Stimulated activated naive CD8-positive, alpha-beta T cell treated with anti-CD3 and anti-CD28 coated beads, Interleukin-15, Interleukin-2, amounts not matched to agents 100 U/mL and 50 U/mL, for 24 hours (primary cell): ENCODE measurements at places on chromosomes 1 and 21.
A peak's percentile ranks its signal among the peaks of the same experiment; 100 is the strongest.

- DNase-seq = no peak
These were observed 8.4 kb downstream of the TRAF5 start for GRCh38 chr1:211334986-211335385.

- no peak for DNase-seq
These were observed 19.4 kb downstream of the FYB2 start for GRCh38 chr1:56799605-56800400.

DNA sequence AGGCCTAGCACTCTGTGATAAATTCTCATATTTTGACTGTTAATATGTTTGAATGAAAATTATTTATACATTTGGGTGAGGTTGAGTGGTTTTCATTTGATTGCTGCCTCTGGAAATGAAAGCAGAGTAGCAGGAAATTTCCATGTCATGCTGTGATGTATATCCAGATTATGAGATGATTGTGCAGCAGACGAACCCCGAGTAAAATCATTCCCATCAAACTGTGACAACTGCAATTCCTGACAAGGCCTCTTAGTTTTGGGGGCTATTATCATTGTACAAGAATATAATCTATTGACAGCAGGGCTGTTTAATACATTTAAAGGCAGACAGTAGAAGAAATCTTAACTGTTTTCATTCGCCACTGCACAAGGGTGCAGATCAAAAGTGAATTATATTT lies 134.8 kb downstream of the ATG4C start:
- DNase-seq = no peak

- DNase-seq = no peak
These were observed 280 bp downstream of the CREB3L4 start for GRCh38 chr1:153968000-153968363.

DNA sequence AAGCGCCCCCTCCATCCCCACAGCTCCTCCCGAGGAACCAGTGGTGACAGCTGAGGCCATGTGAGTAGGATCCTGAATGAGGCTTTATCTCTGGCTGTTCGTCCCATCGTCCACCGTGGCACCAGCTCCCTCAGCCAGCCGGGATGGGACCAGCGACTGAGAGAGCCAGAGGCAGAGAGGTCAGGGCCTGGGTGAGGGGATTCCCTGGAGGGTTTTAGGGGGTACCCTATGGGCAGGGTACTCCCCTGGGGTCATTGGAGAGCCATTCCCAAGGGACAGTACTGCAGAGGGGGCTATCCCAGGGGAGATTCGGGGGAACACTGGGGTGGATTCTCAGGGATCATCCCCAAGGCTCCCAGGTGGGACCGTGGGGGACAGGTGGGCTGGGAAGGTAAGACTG lies 2.4 kb downstream of the TMEM125 start:
- DNase-seq = no peak

DNA sequence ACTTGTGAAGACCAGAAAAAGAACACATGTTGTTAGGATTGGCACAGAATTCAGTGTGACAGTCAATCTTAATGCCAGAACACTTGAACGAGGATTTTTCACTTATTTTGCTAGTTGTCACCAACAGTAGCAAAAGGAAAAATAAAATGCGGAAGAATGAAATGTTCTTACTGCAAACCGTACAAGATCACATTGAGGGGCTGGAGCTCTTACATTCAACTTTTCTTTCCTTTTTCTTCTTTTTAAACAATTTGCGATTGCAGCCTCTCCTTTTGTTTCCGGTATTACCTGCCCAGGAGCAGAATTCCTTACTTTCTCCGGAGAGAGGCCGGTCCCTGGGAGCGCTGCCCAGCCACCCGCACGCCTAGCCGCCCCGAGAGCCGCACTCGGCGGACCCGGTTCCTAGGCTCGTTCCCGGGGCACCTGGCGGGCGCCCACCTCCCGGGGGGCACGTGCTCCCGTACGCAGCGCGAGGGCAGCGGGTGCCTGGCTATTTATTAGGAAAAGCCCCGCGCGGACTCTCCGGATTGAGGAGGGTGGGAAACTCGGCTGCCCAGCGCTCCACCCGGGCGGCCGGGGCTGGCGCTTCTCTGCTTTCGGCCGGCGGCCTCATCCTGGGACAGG lies 1.2 kb upstream of the CAMTA1 start:
- DNase-seq = no peak

DNA sequence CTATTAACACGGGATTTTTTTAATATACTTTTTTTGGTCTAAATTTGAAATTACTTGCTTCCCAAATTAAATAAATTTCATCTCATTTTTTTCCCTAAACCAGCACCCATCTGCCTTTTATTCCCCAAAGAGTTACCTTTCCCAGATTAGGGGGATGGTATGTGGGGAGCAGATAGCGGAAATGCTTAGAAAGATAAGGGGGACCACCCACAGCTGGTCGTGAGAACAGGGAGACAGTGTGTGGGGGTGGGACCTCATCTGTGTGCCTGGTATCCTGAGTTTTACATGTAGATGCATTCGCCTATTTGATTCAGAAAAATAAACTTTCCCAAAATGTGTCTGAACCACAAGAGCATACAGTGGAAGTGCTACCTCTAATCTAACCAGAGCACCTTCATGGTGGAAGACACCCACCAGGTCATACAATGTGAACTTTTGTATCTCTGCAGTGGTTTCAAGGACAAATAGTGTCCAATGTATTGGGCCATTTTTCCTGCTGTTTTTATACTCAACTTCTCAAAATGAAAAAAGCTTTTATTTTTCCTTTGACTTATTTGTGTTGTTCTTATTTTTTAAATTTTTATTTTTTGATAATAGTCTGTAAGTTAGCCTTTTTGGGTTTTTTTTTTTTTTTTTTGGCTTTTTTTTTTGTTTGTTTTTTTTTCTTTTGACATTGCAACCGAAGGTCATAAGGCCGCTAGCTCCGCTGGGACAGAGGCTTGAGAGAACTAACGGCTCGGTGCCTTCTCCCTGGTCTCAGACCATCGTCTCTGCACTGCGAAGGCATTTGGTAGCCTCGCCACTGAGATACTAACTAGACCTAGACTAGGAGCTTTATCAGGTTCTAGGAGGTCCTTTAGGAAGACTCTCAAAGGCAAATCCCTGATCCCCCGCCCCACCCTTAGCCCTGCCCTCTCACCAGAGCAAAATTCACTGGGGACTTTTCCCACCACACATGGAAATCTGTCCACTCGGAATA lies 263.2 kb downstream of the TM2D1 start:
- DNase-seq = no peak

- DNase-seq = no peak
These were observed 7.6 kb downstream of the TAGLN2 start for GRCh38 chr1:159917533-159918351.

- no peak for DNase-seq
These were observed 9.1 kb upstream of the SPRR4 start for GRCh38 chr1:152961226-152961891.

GRCh38 chr1:201016211-201016651 lies 7.3 kb downstream of the KIF21B start:
- DNase-seq = no peak

- peak; percentile 45 for DNase-seq
These were observed 1.0 kb downstream of the ZNF687 start for GRCh38 chr1:151282883-151283725.
